Activated CD8-positive, alpha-beta T cell treated with anti-CD3 and anti-CD28 coated beads, Interleukin-2, amount 10 ng/mL, durations not matched to agents 7 days and 5 days (primary cell): ENCODE measurements at places on chromosomes 1 and 21. TPM values are rescaled to one million over a fixed set of nuclear protein-coding genes. Genes with fewer than 3 reads are reported as not detected.

DNA sequence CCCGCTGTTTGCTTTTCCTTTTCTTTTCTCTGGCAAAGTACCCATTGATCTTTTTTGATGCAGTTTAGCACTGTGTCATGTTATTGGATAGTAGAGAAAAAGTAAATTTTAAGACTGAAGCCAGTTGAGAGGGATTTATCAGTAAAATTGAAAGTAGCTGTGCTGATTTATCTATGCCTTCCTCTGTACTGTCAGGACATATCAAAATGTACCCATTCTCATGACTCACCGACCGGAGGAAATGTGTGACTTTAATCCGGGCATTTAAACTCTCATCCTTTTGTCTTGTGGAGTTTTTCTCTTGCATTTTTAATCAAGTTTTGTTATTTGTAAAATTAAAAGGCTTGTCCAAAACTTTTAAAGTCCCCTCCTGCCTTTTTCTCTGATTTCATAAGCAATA lies 276.6 kb upstream of the FMN2 start:
- no peak for DNase-seq

DNA sequence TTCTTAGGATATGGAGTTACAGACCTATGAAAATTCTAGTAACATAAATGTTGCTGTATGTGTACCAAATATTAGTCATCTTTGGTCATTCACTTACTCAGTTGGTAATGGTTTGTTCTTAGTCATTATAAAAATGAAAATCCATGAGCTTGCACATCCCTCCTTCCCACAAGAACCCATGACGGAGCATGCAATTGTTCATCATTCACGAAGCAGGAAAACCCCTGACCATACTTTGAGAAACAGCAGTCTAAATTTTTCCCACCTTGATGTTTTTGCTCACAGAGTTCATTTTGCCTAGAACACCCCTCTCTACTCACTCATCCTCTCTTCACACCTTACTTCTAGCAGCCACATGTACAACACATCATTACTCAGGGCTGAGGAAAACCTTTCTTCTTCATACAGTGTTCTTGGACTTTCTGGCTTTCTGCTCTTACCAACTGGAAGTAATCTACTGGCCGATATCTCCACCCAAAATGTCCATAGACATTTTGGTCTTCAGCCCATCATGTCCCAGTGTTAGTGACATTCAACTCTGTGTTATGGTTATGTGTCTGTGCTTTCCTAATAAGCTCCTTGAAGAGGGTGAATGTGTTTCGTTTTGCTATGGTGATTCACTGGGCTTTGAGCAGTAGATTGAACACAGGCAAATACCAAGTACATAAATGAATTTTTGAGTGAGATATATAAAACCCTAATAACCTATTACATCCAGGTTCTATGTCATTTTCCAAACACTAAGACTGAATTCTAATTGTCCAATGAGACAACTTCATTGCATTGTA lies 189.9 kb downstream of the ZC3H11B start:
- no peak for DNase-seq

DNA sequence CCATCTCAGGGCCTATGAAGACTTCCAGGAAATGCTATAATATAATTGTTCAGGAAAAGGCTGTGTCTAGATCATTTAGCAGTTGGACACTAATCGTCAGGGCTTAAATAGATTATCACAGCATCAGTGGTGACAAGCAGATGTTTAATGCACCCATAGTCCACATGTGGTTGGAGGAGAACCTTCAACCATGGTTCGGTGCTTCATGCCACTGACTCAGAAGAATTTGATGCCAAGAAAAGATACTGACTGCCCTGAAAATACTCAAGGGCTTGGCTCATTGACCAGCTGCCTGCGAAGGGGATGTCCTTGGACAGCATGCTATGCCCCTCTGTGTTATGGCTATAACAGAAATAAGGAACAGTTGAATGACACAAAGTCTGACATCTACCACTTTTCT lies 175.7 kb downstream of the HHIPL2 start:
- DNase-seq: no peak

The KCNJ15 gene
- not detected for total RNA-seq
